ENCODE measurements at places on chromosomes 3 and 15.

- DNase-seq = no peak
Measured at GRCh38 chr3:58271901-58272501, 34.0 kb upstream of the RPP14 start.

- no peak for DNase-seq
Measured at GRCh38 chr3:89372456-89372855, 265.0 kb downstream of the EPHA3 start.

DNA sequence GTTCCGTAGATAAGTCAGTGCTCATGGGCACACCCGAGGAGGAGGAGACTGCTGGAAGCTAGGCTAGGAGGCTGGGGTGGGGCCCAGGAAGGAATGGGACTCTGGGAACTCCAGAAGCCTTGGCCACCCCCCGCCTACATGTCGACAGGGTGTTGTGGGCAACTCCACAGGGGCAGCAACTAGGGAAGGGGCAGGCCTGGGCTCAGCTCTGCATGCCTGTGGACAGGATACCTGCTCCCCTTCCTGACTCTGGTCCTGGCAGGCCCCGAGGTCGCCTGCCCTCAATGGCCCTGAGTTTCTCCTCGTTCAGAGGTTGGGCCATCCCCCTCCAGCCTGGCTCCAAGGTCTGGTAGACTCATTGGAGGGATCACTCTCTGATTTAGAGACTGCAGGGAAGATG lies 138.9 kb upstream of the LINGO1 start:
- DNase-seq = no peak

GRCh38 chr3:51379301-51379700 lies 5.8 kb upstream of the MANF start:
- no peak for DNase-seq

DNA sequence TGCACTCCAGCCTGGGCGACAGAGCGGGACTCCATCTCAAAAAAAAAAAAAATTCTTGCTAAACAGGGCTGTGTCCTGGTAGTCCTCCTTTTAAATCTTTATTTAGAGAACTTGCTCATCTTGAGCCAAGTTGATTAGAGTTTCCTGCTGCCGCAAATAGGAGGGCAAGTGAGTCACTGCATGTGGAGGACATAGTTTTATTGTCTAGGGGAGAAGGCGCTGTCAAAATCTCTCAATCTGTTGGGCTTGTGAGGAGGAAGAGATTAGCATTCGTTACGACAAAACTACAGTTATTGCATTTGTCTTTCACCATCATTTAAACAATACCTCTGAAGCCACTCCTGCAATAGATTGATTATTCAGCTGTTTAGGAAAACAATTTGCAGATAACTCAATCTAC lies 11.5 kb downstream of the MUC4 start:
- DNase-seq = no peak

DNA sequence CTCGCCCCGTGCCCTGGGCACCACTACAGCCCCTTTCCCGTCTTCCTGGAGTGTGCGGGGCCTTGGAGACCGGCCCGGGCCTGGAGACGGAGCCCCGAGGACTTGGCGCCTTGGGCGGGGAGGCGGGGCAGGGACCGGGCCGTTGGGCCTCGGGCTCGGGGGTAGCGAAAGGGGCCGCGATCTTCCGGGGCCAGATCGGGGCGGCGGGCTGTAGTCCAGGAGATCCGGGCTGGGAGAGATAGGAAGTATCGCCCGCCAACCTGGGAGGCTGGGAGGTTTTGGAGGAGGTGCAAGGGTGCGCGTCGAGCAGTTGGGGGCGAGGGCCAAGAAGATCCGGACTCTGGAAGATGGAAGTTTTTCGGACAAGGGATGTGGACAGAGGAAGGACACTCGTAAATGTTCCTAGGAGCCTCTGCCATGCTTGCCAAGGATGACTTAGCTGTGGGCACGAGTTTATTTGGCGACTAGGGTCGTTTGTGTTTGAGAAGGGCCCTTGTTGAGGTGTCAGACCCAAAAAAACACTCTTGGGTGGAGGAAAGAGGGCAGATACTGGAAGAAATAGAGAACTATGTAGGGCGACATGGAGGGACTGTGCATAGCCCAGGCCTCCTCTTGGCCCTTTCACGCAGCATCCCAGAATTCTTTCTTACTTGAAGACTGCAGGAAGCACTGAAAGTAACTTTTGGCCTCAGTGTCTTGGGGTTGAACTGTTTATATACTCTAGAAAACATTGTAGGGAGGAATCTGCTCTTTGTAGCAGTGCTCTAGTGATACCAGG lies 712 bp downstream of the RTF1 start:
- DNase-seq = no peak

- no peak for DNase-seq
Measured at GRCh38 chr3:294581-294980, 98.0 kb downstream of the CHL1 start.

DNA sequence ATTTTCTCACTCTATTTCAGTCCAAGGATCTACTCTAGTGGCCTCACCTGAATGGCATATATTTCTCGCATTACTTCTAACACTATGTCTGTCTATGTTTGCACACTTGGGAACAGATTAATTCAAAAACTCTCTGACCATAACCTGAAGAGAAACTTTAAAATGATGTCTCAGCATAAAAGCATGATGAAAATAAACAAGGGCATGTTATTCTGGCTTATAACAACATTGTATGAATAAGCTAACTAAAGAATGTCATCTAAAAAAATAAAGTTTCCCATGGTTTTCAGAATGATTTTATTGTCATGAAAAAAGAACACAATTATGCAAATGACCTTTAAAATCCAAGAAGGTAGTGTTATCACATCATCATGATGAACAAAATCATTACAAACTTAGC lies 85.5 kb upstream of the ROBO2 start:
- no peak for DNase-seq

GRCh38 chr15:92818651-92819277 lies 81.4 kb upstream of the CHD2 start:
- DNase-seq = no peak

- no peak for DNase-seq
Measured at GRCh38 chr3:180776433-180776832, 97.1 kb upstream of the CCDC39 start.

GRCh38 chr3:23810343-23811184 lies 4.8 kb downstream of the UBE2E1 start:
- peak; percentile 8 for DNase-seq

DNA sequence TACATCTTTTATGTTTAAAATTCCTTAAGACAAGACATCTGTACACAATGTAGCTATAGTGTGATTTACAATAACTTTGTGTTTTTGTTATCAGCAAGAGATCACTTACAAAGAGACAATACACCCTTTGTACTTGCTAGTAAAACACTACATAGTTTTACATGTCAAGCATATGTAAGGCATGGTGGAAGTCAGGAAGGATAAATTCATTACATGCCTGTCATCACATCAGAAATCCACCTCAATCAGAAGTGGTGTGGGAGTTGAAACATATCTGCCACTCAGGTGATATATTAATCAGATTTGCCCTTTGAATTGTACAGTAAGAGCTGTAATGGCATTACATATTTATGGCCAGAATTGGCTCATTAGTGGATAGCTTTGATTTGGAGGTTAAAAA lies 95.5 kb downstream of the MBNL1 start:
- no peak for DNase-seq

- no peak for DNase-seq
Measured at GRCh38 chr15:60392601-60392985, 5.2 kb downstream of the ANXA2 start.

GRCh38 chr3:30516238-30516637 lies 90.2 kb upstream of the TGFBR2 start:
- DNase-seq = no peak

GRCh38 chr3:153274561-153274960 lies 112.5 kb downstream of the RAP2B start:
- DNase-seq = no peak

- DNase-seq = no peak
Measured at GRCh38 chr3:87196879-87197278, 30.2 kb upstream of the CHMP2B start.
